Activated CD4-positive, alpha-beta T cell treated with anti-CD3 and anti-CD28 coated beads for 36 hours (primary cell): ENCODE measurements at places on chromosomes 4 and X. TPM values are rescaled to one million over a fixed set of nuclear protein-coding genes. Genes with fewer than 3 reads are reported as not detected.

The KLHL34 gene
- 0.94 TPM for total RNA-seq

- H3K36me3 ChIP-seq: no peaks in the 10 kb centered on the region
- no peak overlapping the region for H3K27ac ChIP-seq
- no peak overlapping the region for H3K4me3 ChIP-seq
- no peaks in the 10 kb centered on the region for H3K4me1 ChIP-seq
- no peak for DNase-seq
These were observed 130.1 kb upstream of the MAGEB18 start for GRCh38 chrX:26008042-26008441.

The HERC6 gene
- total RNA-seq: 7.3 TPM

GRCh38 chr4:52112411-52112810 lies 61.3 kb downstream of the SPATA18 start:
- H3K27me3 ChIP-seq: peaks cover 4% of the 10 kb centered on the region
- H3K4me1 ChIP-seq: no peaks in the 10 kb centered on the region
- H3K36me3 ChIP-seq: no peaks in the 10 kb centered on the region
- H3K4me3 ChIP-seq: no peak overlapping the region
- DNase-seq: no peak
- no peak overlapping the region for H3K27ac ChIP-seq

DNA sequence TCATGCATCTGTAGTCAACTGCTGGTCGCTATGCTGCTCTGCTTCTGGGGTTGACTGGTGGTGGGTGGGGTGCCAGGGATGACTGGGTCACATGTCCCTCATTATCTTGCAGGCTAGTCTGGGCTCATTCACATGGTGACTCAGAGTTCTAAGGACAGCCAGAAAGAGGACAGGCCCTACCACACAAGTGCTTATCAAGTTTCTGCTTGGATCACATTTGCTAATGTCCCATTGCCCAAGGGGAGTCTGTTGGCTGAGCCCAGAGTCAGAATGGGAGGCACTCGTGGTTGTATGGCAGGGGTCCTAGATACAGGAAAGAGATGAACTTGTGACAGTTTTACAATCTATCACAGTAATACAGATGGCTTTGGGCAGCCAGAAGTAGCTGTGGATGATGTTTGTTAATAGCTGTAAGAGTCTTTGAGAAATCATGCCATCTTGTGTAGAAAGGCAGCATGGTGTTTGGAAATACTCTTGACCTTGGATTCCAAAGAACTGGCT lies 221.3 kb downstream of the GPAT3 start:
- no peak overlapping the region for H3K4me3 ChIP-seq
- no peaks in the 10 kb centered on the region for H3K36me3 ChIP-seq
- no peaks in the 10 kb centered on the region for H3K4me1 ChIP-seq
- H3K27me3 ChIP-seq: peaks cover 1% of the 10 kb centered on the region

DNA sequence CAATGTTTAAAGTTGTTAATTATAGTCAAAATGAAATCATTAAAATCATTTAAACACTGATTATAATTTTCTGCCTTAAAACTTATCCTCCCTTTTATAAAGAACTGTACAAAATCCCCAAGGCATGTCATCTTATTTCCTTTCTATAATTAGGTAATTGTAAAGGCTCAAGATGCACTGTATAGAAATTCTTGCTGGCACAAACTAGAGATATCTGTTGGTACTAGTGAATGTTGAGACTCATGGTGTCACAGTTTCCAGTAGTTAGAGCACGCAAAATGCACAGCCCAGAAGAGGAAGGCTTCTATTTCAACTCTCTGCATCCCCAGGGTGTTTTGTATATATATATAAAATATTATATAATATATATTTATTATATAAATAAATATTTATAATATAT lies 22.7 kb upstream of the PLA2G12A start:
- no peaks in the 10 kb centered on the region for H3K4me1 ChIP-seq
- H3K27ac ChIP-seq: no peak overlapping the region
- no peaks in the 10 kb centered on the region for H3K36me3 ChIP-seq
- DNase-seq: no peak

DNA sequence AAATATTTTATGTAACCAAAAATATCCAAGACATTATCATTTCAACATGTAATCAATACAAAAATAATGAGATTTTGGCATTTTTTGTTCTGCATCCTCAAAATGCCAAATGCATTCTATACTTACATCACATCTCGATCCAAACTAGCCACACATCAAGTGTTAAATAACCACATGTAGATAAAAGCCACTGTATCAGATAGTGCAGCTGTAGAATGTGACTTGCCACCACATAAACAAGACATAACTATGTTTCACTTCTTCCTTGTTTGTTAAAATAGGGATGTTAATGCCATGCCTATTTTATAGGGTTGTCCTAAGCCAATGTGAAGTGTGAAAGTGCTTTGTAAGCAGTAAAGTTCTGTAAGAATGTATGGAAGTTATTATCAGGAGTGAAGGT lies 20.9 kb downstream of the INTS6L start:
- peaks cover 52% of the 10 kb centered on the region for H3K4me1 ChIP-seq
- no peak overlapping the region for H3K4me3 ChIP-seq
- no peaks in the 10 kb centered on the region for H3K27me3 ChIP-seq
- no peak overlapping the region for H3K27ac ChIP-seq

The NEIL3 gene
- 18.6 TPM for total RNA-seq

The SULT1B1 gene
- 2.9 TPM for total RNA-seq

DNA sequence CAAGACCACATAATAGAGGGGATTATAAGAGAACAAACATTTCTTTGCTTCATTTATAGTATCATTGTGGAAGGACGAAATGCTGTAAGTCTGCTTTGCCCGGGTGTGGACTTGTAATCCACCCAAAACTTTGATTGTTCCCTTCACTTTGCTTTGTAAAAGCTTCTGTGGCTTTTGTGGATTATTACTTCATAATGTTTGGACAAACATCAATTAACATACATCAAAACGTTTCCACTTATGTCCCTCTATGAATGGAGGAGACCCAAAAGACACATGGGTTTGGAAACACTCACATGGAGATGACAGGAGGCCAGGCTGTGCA lies 415.4 kb downstream of the SPRY1 start:
- H3K36me3 ChIP-seq: no peaks in the 10 kb centered on the region
- H3K4me3 ChIP-seq: no peak overlapping the region
- H3K27me3 ChIP-seq: no peaks in the 10 kb centered on the region

- DNase-seq: no peak
- peaks cover 42% of the 10 kb centered on the region for H3K4me1 ChIP-seq
- H3K36me3 ChIP-seq: no peaks in the 10 kb centered on the region
- no peak overlapping the region for H3K4me3 ChIP-seq
- H3K27me3 ChIP-seq: peaks cover 2% of the 10 kb centered on the region
These were observed 128.8 kb upstream of the FAM9B start for GRCh38 chrX:9162698-9163097.

- no peaks in the 10 kb centered on the region for H3K4me1 ChIP-seq
- no peaks in the 10 kb centered on the region for H3K27me3 ChIP-seq
- DNase-seq: no peak
- H3K27ac ChIP-seq: no peak overlapping the region
- no peak overlapping the region for H3K4me3 ChIP-seq
These were observed 86.6 kb upstream of the ZDHHC15 start for GRCh38 chrX:75609406-75609805.

GRCh38 chr4:173448103-173448502 lies 49.2 kb upstream of the SCRG1 start:
- no peaks in the 10 kb centered on the region for H3K4me1 ChIP-seq
- no peak overlapping the region for H3K27ac ChIP-seq
- no peak overlapping the region for H3K4me3 ChIP-seq
- H3K36me3 ChIP-seq: no peaks in the 10 kb centered on the region
- peaks cover 1% of the 10 kb centered on the region for H3K27me3 ChIP-seq

GRCh38 chr4:43316813-43317212 lies 424.3 kb downstream of the GRXCR1 start:
- H3K4me1 ChIP-seq: no peaks in the 10 kb centered on the region
- H3K36me3 ChIP-seq: no peaks in the 10 kb centered on the region
- H3K27ac ChIP-seq: no peak overlapping the region
- H3K4me3 ChIP-seq: no peak overlapping the region

The IL13RA2 gene
- not detected for total RNA-seq

DNA sequence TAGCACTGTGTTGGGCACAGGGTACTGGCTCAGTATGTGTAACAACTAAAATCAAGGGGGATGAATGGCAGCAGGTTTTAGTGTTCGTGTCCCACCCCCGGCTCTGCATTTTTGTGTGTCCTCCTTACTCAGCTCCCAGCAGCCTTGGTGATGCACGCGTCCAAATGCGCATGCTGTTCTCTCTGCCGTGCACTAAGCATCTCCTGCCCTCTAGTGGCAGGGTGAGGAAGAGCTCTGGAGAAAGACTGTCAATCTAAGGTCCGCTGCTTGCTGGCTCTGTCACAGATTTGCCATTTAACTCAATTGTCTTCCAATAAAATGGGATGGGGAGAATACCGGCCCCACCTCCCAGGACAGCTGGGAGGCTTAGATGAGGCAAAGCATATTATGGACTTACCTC lies 61.4 kb downstream of the WFS1 start:
- DNase-seq: peak; percentile 53
- no peaks in the 10 kb centered on the region for H3K36me3 ChIP-seq
- no peak overlapping the region for H3K27ac ChIP-seq

- H3K27me3 ChIP-seq: no peaks in the 10 kb centered on the region
- DNase-seq: no peak
- no peaks in the 10 kb centered on the region for H3K4me1 ChIP-seq
- H3K36me3 ChIP-seq: no peaks in the 10 kb centered on the region
These were observed 1283.4 kb downstream of the PCDH7 start for GRCh38 chr4:32003548-32003947.

The CHRDL1 gene
- total RNA-seq: not detected

GRCh38 chrX:22686138-22686541 lies 313.6 kb upstream of the DDX53 start:
- H3K27ac ChIP-seq: no peak overlapping the region
- no peaks in the 10 kb centered on the region for H3K36me3 ChIP-seq
- H3K4me1 ChIP-seq: no peaks in the 10 kb centered on the region
- H3K27me3 ChIP-seq: no peaks in the 10 kb centered on the region
- H3K4me3 ChIP-seq: no peak overlapping the region

DNA sequence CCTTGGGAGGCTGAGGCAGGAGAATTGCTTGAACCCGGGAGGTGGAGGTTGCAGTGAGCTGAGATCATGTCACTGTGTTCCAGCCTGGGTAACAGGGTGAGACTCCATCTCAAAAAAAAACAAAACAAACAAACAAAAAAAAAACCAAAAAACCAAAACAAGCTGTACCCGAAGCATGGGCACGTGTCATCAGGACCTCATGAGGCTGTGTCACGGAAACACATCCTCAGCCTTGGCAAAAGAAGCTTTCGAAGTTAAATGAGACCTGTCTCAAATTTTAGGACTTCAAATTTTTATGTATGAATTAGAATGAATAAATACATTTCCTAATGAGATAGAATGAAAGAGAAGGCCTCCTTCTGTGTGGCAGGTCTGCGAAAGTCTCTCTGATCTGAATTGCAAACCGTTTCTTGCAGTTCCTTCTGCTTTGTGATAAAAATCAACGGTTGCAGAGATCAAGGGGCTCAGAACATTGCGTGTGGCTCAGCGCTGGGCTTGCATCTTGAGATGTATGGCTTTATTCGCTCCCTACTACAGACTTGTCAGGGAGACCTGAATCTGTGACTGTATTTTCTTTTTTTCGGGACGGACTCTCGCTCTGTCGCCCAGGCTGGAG lies 19.5 kb upstream of the CRLF2 start:
- no peaks in the 10 kb centered on the region for H3K36me3 ChIP-seq
- no peak overlapping the region for H3K27ac ChIP-seq
- H3K4me1 ChIP-seq: peaks cover 12% of the 10 kb centered on the region
- no peaks in the 10 kb centered on the region for H3K27me3 ChIP-seq
- H3K4me3 ChIP-seq: no peak overlapping the region

- H3K27me3 ChIP-seq: peaks cover 5% of the 10 kb centered on the region
- no peak for DNase-seq
- no peak overlapping the region for H3K4me3 ChIP-seq
- no peaks in the 10 kb centered on the region for H3K4me1 ChIP-seq
- H3K36me3 ChIP-seq: no peaks in the 10 kb centered on the region
These were observed 211.6 kb upstream of the TAPT1 start for GRCh38 chr4:16437836-16438235.

GRCh38 chr4:108590776-108591175 lies 29.6 kb upstream of the RPL34 start:
- no peak overlapping the region for H3K27ac ChIP-seq
- H3K36me3 ChIP-seq: peaks cover 10% of the 10 kb centered on the region
- H3K4me1 ChIP-seq: no peaks in the 10 kb centered on the region
- no peak overlapping the region for H3K4me3 ChIP-seq
- DNase-seq: no peak
- H3K27me3 ChIP-seq: no peaks in the 10 kb centered on the region

The IL2RG gene
- 342 TPM for total RNA-seq

The NUDT9 gene
- total RNA-seq: 13.3 TPM

- no peak overlapping the region for H3K27ac ChIP-seq
- no peak overlapping the region for H3K4me3 ChIP-seq
- no peaks in the 10 kb centered on the region for H3K36me3 ChIP-seq
- peaks cover 26% of the 10 kb centered on the region for H3K4me1 ChIP-seq
- no peak for DNase-seq
These were observed 44.2 kb upstream of the TMEM131L start for GRCh38 chr4:153421941-153422340.

DNA sequence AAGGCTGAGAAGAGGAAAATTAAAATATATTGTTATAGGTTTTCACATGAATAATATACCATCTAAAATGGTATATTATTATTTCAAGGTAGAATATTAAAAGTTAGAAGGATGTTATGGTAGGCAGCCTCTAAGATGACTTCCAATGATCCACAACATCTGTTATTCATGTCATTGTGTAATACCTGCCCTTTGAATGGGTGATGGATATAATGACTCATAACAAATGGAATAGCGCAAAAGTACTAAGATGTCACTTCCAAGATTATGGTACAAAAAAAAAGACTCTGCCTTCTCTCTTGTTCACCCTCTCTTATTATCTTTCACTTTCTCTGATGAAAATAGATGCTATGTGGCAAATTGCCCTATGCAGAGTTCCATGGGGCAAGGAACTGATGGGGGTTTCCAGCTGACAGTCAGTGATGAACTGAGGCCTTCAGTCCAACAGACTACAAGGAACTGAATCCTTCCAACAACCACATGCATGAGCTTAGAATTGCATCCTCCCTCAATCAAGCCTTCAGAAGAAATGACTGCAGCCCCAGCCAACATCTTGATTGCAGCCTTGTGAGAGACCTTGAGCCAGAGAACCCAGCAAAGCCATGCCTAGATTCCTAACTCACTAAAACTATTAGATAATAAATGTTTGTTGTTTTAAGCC lies 57.7 kb downstream of the HS6ST2 start:
- no peaks in the 10 kb centered on the region for H3K4me1 ChIP-seq
- H3K27ac ChIP-seq: no peak overlapping the region
- peaks cover 2% of the 10 kb centered on the region for H3K27me3 ChIP-seq
- DNase-seq: no peak
- no peaks in the 10 kb centered on the region for H3K36me3 ChIP-seq
